HL-60 (cell line): ENCODE measurements at places on chromosomes 16 and 17.

GRCh38 chr16:2468233-2468724, 2.8 kb upstream of the NTN3 start:
- no peak for DNase-seq

GRCh38 chr17:32731556-32732295, 145.2 kb downstream of the MYO1D start:
- DNase-seq, result no peak

DNA sequence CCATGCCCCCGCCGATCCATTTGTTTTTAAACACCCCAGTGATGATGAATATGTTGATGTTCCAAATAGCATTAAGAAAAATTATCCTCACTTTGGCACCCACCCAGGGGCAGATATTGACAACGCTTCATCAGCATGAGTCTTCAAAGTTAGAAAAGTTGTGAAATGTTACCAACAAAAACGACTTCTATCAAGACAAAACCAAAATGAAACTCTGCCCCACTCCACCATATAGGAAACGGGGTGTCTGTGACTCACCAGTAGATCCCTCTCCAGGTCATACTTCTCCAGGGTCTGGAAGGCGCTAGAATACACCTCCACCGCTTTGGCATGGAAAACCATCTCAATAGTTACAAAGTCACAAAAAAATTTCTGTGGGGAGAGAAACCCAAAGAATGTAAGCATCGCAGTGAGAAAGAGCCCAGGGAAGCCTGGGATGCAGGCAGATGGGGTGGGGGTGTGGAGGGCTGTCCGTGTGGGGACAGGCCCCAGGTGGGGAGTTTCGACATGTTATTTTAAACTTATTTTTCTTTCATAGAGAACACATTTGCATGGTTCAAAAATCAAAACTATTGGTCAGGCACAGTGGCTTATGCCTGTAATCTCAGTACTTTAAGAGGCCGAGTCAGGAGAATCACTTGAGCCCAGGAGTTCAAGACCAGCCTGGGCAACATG, 10.2 kb downstream of the CIBAR2 start:
- no peak for DNase-seq

- no peak for DNase-seq
Measured at GRCh38 chr17:16243801-16244567, 27.0 kb downstream of the PIGL start.

DNA sequence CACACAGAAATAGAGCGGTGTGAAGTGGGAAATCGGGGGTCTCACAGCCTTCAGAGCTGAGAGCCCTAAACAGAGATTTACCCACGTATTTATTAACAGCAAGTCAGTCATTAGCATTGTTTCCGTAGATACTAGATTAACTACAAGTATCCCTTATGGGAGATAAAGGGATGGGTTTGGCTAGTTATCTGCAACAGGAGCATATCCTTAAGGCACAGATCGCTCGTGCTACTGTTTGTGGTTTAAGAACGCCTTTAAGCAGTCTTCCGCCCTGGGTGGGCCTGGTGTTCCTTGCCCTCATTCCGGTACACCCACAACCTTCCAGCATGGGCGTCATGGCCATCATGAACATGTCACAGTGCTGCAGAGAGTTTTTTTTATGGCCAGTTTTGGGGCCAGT, 27.0 kb downstream of the TMC6 start:
- DNase-seq, result no peak
